ENCODE measurements at places on chromosomes 7 and 10.

- no peak for DNase-seq
Observed at GRCh38 chr10:120749072-120749471, 102.1 kb upstream of the WDR11 start.

DNA sequence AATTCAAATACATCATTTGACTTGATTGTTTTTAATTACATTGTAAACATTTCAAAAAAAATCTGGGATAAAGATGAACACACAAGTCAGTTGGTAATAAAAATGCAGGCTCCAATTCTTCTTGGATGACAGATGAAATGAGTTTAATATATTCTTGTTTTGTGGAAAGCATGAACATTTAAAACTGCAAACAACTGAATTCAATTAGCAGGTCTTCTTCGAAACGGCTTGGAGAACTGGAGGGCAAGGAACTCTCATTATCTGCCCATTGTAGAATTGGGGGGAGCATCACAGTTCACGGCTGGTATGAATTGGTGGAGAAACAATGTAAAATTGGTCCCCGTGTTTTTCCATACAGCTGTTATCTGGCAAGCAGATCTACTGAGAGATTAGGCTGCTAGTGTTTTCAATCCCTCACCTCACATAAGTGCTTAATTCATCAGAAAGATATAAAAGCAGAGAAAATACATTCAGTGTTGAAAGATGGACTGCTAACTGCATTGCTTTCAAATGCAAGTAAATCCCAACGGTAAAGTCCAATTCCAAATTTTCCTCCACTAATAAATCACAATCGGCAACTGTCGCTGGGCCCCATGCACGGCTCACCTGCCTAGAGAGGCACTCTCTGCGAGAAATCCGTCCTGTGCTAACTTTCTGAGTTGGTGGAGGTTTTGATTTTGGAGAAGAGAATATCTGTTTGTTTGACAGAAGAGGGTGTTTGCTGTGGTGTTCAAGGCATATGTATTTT lies 199.5 kb downstream of the ZNF438 start:
- no peak for DNase-seq

- DNase-seq, result no peak
Observed at GRCh38 chr7:138325434-138325833, 134.6 kb upstream of the TRIM24 start.

- no peak for DNase-seq
Observed at GRCh38 chr10:112232670-112233069, 49.1 kb upstream of the GPAM start.

GRCh38 chr10:30505543-30506298 lies 71.7 kb downstream of the MAP3K8 start:
- DNase-seq, result no peak

DNA sequence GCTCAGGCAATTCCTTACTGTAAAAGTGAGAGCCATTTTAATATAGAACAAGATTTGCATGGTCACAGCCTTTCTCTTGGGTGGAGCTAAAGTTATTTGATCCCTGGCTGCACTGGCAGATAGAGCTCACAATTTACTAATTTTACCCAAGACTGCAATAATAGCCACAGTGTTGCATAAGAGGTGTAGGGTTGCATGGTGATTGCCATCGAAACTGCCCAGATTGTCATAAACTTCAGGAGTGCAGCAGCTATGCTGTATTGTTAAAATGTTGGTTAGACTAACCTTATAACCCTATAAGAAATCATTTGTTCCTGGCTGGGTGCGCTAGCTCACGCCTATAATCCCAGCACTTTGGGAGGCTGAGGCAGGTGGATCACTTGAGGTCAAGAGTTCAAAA lies 50.0 kb downstream of the VCL start:
- DNase-seq, result no peak

DNA sequence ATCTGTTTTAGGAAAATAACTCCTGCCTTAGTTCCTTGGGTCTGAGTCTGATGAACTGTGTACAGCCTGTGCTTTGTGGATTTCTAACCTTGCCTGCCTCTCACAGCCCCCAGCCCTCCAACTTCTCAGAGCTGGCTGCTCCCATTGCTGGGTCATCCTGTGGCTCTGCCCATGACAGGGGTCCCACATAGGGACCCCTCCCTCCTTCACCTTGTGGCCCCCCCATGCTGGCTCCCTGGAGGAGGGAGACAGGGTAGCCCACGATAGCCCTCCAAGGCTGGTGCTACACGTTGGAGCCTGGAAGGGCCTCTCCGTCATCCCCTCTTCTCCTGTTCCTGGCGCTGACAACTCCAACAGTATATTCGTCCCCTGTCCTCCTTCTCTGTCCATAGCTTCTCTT lies 2.8 kb upstream of the DENND2A start:
- DNase-seq, result no peak

GRCh38 chr10:62112300-62112699 lies 156.3 kb downstream of the RTKN2 start:
- DNase-seq, result no peak

GRCh38 chr10:48213047-48213446 lies 61.4 kb downstream of the FRMPD2 start:
- DNase-seq, result no peak

DNA sequence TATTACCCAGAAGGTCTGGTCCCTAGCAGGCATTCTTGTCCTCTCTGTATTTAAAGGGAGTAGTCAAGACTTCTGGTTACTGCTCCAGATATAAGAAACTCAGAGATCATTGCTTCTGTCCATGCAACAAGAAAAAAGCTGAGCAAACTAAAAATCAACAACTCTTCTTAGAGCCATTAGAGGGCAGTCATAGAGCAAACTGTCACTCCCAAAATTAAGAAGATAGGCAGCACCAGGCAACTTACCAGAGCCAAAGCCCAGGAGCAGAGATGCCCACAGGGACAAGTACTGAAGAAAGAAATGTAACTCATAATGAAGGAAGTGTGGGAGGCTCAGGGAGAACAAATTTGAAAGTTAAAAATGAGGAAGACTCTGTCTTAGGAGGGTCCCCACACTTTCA lies 472.9 kb upstream of the COBL start:
- peak; percentile 17 for DNase-seq

DNA sequence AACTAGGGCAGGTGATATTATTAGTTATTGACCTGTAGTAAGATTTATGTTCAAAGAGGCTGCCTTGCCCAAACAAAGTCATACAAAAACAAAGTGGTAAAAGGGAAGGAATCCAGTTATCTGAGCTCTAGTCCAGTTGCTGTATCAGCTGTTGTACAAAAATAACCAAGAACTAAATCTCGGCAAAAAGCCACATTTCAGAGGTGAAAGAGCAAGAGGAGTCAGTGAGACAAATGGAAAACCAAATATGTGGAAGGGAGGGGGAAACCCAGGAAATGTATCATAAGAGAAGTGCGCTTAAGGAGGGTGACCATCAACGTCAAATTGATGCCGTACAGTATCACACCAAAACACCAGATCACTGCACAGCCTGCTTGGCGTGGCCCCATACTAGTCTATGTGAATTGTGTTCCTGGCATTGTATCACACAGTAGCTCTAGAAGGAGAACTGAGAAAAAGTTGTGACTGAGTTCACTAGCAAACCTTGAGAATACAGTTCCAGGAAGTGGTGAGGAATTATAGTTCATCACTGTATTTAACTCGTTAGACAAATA lies 6.4 kb downstream of the AGBL3 start:
- DNase-seq, result no peak

- DNase-seq, result no peak
Observed at GRCh38 chr7:44213206-44213876, 12.6 kb downstream of the YKT6 start.

DNA sequence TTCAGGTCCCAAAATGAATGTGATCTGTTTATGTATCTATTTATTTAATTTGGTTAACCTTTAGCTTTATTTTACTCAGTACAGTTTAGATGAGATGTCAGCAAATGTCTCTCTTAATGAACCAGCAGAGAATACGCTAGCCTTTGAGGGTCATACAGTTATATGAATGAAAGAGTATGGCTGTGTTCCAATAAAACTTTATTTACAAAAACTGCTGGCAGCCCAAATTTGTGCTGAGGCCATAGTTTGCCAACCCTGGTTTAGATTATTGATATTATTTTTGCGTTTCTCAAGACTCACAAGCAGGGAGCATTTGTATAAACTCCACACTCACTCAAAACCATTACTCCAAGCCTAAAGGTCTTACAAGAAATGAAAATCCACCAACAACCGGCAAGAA lies 323.4 kb upstream of the NRP1 start:
- DNase-seq, result no peak

- DNase-seq, result peak; percentile 5
Observed at GRCh38 chr10:87864496-87865059, 1.2 kb downstream of the PTEN start.

DNA sequence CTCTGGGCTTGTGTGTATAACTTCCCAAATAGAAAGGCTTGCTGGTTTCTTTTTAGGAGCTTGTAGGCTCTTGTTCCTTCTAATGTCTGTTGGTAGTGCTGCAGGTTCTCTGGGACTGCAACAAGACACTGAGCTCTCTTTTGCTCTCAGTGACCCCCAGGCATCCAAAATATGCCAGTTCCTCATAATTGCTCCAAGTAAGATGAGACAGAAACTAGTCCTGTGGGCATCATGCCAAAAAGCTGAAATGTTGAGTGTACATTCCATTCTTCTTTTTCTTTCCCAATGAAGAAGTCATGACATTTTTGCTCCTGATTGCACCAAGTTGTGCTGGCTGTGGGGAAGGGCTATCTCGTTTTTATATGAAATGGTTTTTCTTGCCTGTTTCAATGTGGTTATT lies 7.1 kb upstream of the BTBD16 start:
- DNase-seq, result no peak

- DNase-seq, result no peak
Observed at GRCh38 chr10:128990986-128991385, 476.1 kb upstream of the MGMT start.

GRCh38 chr7:44152971-44153947 lies 12.1 kb upstream of the MYL7 start:
- DNase-seq, result peak; percentile 60

GRCh38 chr7:140314573-140315480 lies 83.5 kb downstream of the SLC37A3 start:
- DNase-seq, result no peak

DNA sequence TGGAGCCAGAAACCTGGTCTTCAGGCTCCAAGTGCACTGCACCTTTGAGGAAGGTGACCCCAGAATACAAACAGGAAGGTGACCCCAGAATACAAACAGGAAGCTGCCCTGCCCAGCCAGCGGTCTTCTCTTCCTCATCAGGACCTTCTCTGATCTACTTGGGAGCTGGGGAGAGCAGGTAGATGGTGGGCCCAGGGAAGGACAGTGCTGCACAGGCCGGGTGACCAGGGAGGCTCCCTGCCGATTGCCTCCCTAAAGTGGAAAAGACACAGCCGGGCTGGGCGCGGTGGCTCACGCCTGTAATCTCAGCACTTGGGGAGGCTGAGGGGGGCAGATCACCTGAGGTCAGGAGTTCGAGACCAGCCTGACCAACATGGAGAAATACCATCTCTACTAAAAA lies 151.8 kb upstream of the CHST15 start:
- DNase-seq, result no peak

GRCh38 chr7:29976673-29977415 lies 12.8 kb downstream of the SCRN1 start:
- DNase-seq, result no peak

DNA sequence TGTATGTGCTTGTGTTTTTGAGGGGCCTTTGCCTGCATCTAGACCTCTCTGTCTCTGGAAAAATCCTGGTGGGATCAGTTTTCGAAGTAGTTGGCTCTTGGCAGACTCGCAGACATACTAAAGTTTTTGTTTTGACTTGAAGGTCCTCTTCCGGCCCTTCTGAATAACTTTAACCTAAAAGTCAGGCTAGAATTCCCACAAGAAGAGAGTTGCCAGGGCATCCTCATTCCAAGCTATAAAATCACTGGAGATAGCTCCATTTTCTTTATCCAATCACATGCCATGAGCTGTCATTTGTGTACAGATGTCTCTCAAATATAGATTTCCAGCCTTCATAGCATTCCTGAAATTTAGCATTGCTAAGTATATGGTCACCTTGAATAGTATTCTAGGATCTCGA lies 967.8 kb downstream of the LRMDA start:
- no peak for DNase-seq

- no peak for DNase-seq
Observed at GRCh38 chr7:141484907-141485306, 66.3 kb upstream of the AGK start.

- DNase-seq, result no peak
Observed at GRCh38 chr7:141203177-141203576, 129.3 kb downstream of the TMEM178B start.

DNA sequence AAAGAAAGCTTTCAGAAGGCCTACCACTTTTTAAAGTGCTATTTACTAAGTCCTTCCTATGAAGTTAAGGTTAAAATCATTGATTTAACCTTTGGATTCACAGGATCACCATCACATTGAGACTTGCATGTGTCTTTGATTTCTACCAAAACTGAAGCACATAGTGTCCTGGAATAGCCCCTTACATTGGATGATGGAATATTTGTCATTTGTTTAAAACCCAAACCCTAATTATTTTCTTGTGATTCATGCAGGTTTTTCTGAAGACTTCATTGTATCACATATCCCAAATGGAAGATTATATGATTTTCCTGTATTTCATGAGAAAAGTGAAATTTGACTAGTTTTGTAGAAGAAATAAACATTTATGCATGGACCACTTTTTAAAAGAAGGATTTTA lies 3.3 kb downstream of the SEMA3A start:
- no peak for DNase-seq

- peak; percentile 44 for DNase-seq
Observed at GRCh38 chr10:637771-638195, 51.7 kb downstream of the DIP2C start.

- no peak for DNase-seq
Observed at GRCh38 chr10:114808982-114809381, 12.6 kb upstream of the FHIP2A start.

DNA sequence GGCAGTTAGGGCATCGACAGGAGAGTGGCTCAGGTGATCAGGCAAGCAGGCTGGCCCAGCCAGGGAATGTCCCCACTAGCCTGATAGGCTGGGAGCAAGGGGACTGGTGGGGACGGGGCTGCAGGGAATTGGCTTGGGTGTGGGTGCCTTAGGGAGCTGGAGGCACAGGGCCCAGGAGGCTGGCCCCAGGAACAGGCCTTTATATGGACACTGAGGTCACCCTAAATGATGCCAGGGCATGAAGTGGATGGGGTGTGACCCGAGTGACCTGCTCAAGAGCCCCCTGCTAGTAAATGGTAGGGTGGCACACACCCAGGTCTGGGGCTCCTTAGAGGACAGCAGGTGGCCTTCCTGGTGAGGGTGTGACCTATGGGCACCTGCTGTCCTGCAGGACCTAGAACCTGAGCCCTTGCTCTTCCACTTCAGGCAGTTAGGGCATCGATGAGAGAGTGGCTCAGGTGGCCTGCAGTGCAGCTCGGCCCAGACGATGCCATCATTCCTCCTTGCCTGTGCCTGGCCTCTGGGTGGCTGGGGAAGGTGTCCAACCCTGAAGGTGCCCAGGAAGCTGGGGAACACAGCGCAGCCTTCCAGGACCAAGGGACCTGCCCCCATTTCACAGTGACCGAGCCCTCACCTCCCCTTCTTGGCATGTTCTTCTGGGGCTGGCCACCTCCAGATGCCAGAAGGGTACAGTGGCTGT lies 51.7 kb upstream of the LEP start:
- no peak for DNase-seq

DNA sequence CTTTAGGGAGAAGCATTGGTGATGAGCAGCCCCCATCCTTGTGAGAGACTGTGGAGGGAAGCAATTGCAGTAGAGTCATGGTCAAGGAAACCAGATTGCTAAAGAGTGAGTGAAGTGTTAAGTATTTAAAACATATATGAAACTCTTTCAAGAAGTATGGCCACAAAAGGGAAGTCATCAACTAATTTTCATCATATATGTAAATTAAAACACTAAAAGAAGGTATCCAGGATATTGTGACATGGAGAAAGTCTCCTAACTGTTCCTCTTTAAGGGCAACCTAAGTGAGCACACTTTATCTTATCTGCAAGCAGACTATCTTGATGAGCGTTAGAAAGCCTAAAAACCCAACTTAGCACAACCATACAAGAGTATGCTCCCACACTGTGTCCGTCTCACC lies 69.7 kb downstream of the CD36 start:
- DNase-seq, result no peak
